Forelimb muscle (tissue), 1 donor: ENCODE measurements at places on chromosomes 4 and X.

- no peak for DNase-seq
Measured at GRCh38 chr4:25925486-25926201, 11.6 kb downstream of the SMIM20 start.

GRCh38 chr4:24881508-24882196 is 31.2 kb downstream of the CCDC149 start:
- no peak for DNase-seq

DNA sequence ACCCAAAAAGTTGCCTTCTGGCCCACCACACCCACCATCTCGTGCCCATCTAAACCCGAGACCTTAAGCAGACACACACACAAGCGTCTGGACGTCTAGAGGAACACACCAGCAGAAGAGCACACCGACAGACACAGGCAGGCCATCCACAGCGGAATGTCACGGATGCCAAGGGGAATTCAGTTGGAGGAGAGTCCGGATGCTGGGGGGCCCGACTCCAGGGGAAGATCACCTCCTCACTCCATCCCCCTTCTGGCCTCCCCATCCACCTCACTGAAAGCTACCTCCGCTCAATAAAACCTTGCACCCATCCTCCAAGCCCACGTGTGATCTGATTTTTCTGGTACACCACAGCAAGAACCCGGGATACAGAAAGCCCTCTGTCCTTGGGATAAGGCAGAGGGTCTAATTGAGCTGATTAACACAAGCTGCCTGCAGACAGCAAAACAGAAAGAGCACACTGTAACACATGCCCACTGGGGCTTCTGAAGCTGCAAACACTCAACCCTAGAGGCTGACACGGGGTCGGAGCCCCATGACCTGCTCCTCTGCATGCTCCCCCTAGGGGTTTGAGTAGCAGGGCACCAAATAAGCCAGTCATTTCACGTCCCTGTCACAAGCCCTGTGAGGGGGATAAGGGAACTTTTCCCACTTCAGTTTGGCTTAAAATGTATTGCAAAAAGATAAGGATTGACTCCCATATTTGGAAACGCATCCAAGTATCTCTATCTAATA is 339.6 kb upstream of the PCDH10 start:
- DNase-seq, result no peak

DNA sequence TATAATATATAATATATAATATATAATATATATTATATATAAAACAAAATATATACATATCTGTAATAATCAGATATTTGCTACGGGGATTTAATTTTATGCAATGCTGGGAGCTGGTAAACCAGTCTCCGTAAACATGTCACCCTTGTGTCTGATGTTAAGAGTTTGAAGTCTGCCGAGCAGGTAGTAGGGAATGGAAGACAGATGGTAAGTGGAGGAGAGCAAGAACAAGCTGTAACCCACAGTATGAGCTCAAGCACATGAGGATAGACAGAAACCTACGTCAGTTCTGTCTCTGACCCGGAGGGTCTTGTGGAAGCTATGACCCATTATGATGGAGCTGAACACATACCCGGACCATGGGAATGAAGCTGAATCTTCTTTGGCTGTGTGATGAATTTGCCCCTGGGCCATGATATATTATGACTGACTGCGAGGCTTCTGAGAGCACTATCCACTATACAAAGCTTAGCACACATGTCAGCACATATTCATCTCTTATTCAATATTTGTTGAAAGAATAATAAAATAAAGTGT is 46.2 kb downstream of the TIGD2 start:
- DNase-seq, result no peak
